Stimulated activated CD4-positive, alpha-beta T cell treated with anti-CD3 and anti-CD28 coated beads, Interleukin-4, amount 100 ng/mL, for 4 hours (primary cell): ENCODE measurements at places on chromosomes 12 and 14.

DNA sequence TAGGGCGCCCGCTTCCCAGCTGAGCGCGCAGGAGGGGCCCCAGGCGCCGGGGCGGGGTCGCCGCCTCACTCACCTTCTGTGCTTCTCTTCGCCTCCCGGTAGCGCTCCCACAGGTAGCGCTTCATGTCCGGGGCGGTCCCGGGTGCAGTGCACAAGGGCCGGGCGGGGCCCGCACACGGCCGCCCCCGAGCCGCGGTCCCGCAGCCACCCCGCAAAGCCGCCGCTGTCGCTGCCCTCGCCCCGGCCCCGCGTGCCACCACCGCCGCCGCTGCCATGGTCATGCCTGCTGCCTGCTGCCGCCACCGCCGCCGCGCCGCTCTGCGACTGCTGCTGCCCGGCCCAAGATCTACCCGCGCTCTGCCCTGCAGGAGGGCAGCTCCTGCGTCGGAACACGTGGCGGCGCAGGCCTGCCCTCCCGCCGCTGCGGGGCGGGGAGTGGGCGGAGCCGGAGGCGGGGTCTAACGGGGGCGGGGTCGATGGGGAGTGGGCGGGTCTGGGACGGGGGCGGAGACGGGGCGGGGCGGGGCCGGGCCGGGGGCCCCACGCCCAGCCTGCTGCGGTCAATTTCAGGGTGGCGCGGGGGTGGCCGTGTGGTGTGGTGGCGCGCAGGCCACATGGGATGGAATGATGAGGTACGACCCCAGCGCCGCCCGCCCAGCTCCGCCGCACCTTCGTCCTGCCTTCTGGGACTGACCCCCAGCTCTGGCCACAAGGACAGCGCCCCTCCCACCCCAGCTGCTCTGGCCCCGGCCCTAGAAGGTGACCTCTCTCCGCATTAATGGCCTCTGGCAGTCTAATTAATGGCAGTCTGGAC, at the start of gene NT5DC3:
NT5DC3 (minus strand) TSS at position 359 of the 814 bp plus-strand sequence; CDS start at position 281, 78 bp downstream.
- peak; percentile 75 for DNase-seq

DNA sequence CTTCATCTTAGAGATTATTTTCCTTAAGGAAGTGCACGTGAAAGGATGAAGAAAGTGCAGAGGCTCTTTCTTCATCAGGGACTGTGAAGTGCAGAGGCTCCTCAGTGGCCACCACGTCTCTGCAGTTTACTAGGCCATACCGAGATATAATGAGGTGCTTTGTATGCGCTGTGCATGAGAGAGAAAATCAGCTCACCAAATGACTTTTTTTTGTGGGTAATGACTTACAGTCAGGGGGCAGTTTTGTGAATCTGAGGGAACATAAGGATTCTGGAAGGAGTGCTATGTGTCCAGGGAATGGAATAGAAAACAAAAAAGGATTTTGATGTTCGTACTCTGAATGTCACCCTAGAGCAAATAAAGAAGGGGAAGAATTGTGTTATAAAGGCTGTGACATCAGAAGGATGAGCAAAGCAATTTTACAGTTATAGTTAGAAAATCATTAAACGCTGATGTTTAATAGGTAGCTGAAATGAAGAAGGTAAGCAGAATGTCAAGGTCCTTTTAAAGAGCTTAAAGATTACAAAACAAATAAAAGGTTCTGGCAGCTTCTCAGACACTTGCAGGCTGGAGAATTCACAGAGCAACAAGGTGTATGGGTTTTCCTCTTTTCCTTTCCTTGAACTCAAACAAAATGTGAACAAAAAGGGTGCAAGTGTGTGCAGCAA, 247.5 kb upstream of the NOVA1 start:
- no peak for DNase-seq

DNA sequence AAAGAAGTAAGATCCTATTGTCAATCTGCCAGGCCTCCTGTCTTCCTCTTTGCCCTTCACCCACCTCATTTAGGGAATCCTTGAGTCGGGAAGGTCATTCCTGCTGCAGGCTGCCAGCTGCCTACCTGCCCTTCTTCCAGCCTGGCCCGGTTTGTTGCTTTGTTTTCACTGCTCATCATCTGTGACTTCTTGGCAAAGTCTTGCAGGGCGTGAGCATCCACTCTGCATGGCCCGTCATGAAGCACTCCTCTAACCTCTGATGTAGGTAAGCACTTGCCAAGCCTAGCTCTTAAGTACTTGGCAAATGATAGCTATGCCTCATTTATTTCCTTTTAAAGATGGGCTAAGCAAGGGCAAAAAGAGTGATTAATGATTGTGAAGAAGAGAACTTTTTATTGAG, 192.8 kb downstream of the NRXN3 start:
- DNase-seq: no peak

DNA sequence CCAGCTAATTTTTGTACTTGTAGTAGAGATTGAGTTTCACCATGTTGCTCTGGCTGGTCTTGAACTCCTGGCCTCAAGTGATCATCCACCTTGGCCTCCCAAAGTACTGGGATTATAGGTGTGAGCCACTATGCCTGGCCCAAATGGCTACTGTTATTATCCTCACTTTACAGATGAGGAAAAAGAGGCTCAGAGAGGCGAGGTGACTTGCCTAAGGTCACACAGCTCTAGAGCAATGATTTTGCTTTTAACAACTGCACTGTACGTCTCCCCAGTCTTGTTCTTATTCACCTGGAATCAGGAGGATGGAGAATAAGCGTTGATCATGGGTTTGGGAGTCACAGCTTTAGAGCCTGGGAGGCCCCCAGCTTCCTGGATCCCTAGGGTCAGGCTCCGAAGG, 69.8 kb upstream of the NCOR2 start:
- DNase-seq: no peak

DNA sequence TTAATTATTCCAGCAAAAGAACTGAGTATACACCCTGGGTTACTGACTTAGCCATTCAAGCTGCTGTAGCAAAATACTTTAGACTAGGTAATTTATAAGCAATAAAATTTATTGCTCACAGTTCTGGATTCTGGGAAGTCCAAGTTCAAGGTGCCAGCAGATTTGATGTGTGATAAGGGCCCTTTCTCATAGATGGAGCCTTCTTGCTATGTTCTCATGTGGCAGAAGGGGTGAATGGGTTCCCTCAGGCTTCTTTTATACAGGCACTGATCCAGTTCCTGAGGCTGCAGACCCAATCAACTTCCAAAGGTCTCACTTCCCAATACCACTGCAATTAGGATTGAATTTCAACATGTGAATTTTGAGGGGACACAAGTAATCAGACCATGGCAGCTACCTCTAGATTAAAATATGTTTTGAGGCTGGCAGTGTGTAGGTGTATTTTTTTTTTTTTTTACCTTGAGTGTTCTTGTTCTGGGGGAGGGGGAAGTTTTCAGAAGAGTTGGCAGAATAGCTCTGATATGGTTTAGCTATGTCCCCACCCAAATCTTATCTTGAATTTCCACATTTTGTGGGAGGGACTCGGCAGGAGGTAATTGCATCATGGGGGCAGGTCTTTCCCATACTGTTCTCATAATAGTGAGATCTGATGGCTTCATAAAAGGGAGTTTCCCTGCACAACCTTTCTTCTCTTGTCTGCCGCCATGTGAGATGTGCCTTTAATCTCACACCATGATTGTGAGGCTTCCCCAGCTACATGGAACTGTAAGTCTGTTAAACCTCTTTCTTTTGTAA, 178.2 kb downstream of the RASSF9 start:
- DNase-seq: no peak

- no peak for DNase-seq
Observed at GRCh38 chr14:70080076-70080475, 108.7 kb downstream of the SLC8A3 start.

DNA sequence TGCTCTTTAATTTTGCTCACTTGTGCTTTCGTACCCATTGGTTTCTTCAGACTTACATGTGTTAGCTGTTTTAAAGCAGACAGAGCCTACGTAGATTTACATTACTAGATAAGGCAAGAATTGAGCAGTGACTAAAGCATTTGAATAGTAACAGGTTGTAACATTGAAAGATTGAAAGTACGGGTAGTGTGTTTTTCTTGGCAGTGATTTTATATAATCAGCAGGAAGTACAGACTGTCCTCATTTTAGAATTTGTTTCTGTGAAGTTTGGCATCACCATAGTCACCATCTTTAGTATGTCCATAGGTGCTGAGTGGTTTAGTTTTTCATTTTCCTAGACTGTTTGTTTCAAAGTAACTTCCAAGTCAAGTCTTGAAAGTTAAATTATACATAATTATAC, 14.0 kb downstream of the RTRAF start:
- no peak for DNase-seq

DNA sequence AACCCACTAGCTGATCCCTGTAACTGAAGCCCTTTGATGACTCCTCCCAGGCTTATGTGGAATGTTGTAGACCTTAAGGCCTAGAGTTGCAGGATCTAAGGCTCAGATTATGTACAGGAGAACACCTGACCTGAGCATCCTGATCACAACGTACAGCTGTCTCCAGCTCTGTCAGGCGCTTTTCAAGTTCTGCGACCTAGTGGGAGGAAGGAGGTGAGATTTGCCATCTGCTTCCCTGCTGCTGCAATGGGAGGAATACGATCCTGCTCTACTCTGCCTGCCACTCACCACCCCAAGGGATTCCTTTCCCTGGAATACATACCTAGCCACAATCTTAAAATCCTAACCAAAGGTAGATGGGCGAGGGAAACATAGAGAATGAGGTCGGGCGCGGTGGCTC, 10.5 kb downstream of the MBD6 start:
- no peak for DNase-seq

GRCh38 chr12:27743601-27744000, 33.0 kb downstream of the MRPS35 start:
- DNase-seq: no peak

DNA sequence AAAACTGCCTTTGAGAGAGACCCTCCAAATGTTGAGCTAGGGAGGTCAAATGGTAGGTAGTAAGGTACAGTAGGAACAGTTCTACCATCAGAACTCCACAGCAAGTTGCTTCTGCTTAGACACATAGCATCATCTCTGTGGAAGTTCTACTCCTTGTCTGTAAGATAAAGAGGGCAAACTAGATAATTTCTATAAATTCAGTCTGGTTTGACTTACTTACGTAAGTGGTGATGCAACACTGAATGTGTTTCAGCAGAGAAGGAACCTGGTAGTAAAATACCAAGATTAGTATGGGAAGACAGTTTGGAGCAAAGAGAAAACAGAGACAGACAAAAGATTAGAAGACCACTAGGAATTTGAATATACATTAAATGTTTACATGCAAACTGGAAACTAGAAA, 42.0 kb downstream of the KITLG start:
- DNase-seq: no peak

DNA sequence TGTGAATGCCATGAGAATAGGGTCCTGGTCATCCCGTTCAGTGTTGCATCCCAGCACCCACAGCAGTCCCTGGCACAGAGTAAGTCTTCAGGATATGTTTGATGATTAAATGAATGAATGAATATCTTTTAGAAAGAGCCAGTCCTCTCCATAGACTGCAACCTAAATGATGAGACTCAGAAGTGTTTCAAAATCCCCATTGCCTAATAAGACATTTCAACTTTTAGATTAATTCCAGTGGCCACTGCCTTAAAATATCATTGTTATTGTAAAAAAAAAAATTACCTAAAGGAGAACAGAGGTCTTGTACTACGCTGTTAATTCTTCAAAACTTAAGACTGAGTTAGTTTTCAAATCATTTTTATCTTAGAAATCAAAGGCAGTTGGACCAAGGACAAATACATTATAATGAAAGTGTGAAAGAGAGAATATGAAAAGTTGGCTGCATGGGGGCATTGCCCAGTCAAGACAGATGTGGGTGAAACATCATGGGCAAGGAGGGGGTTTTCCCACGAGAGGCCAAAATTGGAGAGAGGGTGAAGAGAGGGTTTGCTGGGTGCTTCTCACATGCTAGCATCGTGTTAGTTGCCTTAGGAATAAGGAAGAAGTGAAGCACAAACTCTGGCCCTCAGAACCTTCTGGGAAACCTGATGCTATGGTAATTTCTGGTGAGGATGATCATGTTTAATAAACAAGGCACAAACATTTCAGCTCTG, 26.3 kb upstream of the CPM start:
- no peak for DNase-seq

- DNase-seq: peak; percentile 33
Observed at GRCh38 chr12:132143336-132144071, 615 bp downstream of the DDX51 start.

GRCh38 chr12:28958553-28959195, 190.4 kb upstream of the FAR2 start:
- DNase-seq: no peak

DNA sequence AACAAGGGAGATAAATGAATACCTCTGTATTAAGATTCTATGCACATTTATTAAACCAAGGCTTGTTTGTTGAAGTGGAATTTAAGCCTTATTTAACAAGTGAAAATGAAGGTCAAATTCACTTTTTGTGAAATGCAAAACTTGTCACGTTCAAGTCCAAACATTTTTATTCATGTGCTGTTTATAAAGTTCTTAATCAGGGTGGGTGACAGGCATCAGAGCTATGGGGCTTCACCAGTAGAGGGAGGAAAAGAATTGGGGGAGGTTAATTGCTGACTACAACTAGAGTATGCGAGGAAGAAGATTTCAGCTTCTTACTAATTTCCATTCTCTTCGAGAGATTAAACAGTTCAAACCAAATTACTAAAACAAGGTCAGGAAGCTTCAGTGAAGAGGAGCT, 9.7 kb downstream of the MOK start:
- DNase-seq: no peak
